Body of pancreas (tissue), 4 donors: ENCODE measurements at places on chromosomes 4 and X. TPM values are rescaled to one million over a fixed set of nuclear protein-coding genes. Genes with fewer than 3 reads are reported as not detected.

DNA sequence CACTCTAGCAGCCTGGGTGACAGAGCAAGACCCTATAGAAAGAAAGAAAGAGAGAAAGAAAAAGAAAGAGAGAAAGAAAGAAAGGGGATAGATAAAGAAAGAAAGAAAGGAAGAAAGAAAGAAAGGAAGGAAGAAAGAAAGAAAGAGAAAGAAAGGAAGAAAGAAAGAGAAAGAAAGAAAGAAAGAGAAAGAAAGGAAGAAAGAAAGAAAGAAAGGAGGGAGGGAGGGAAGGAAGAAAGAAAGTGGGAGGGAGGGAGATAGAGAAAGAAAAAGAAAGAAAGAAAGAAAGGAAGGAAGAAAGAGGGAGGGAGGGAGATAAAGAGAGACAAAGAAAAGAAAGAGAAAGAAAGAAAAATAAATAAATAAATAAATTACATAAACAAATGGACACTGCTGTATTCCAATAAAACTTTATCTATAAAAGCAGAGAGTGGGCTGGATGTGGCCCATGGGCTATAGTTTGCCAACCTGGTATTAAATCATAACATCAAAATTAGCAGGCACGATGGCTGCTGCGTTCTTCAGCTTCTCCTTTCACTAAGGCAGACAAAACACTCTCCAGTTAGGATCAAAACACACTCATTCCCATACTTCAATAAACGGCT is 165.0 kb downstream of the ZNF674 start:
- H3K27me3 ChIP-seq = no peaks in the 10 kb centered on the region
- H3K4me1 ChIP-seq = no peaks in the 10 kb centered on the region
- H3K36me3 ChIP-seq = no peaks in the 10 kb centered on the region
- no peak overlapping the region for H3K27ac ChIP-seq

DNA sequence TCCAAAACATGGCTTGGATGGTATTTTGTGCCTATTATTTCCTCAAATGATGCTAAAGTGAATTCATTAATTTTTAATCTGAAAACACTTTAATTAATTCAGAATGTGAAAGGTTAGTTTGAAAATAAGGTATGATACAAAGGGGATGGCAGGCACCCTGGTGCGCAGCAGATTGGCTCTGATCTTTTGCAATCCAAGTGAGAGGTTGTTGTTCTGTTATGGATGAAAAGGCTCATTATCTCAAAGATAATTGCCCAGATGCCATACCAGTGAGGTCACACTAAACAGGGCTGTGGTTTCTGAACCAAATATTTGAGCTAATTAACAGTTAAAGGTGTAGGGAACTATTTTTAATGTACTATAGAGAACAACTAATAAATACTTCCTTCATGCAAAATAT is 504.9 kb downstream of the RAPGEF2 start:
- H3K4me3 ChIP-seq = no peak overlapping the region
- DNase-seq = no peak
- H3K36me3 ChIP-seq = no peaks in the 10 kb centered on the region
- H3K27me3 ChIP-seq = no peaks in the 10 kb centered on the region
- H3K27ac ChIP-seq = no peak overlapping the region

GRCh38 chr4:3372933-3373465 is 68.8 kb upstream of the HGFAC start:
- H3K27ac ChIP-seq = no peak overlapping the region
- H3K36me3 ChIP-seq = no peaks in the 10 kb centered on the region

- no peaks in the 10 kb centered on the region for H3K27me3 ChIP-seq
- DNase-seq = no peak
- no peak overlapping the region for H3K27ac ChIP-seq
- H3K36me3 ChIP-seq = peaks cover 5% of the 10 kb centered on the region
These were observed 173.6 kb downstream of the RAP1GDS1 start for GRCh38 chr4:98434816-98435215.

GRCh38 chr4:173909294-173909693 is 374.2 kb downstream of the FBXO8 start:
- H3K36me3 ChIP-seq = no peaks in the 10 kb centered on the region
- no peaks in the 10 kb centered on the region for H3K27me3 ChIP-seq
- DNase-seq = no peak
- H3K27ac ChIP-seq = no peak overlapping the region
- H3K4me3 ChIP-seq = no peak overlapping the region

GRCh38 chrX:118825227-118825626 is 1.6 kb downstream of the ZCCHC12 start:
- no peaks in the 10 kb centered on the region for H3K36me3 ChIP-seq
- no peak overlapping the region for H3K27ac ChIP-seq
- H3K4me3 ChIP-seq = no peak overlapping the region

GRCh38 chr4:84378983-84379382 is 120.1 kb downstream of the NKX6-1 start:
- no peak for DNase-seq
- H3K36me3 ChIP-seq = no peaks in the 10 kb centered on the region
- H3K4me3 ChIP-seq = no peak overlapping the region
- no peaks in the 10 kb centered on the region for H3K4me1 ChIP-seq
- no peaks in the 10 kb centered on the region for H3K27me3 ChIP-seq

The CT45A3 gene
- total RNA-seq = not detected

The SULT1B1 gene
- total RNA-seq = 4.0 TPM

The REELD1 gene
- total RNA-seq = 0.78 TPM

The RHOXF2 gene
- not detected for total RNA-seq

The VCX3A gene
- total RNA-seq = not detected
